Muscle of leg (tissue), 16 donors: ENCODE measurements at places on chromosomes 7 and 10. TPM values are rescaled to one million over a fixed set of nuclear protein-coding genes. Genes with fewer than 3 reads are reported as not detected.

GRCh38 chr7:106070567-106071254, 41.4 kb downstream of the SYPL1 start:
- DNase-seq: no peak

The EMX2 gene
- 5.7 TPM for total RNA-seq

GRCh38 chr7:29865526-29865925, 59.2 kb downstream of the WIPF3 start:
- DNase-seq: no peak

The NEUROD6 gene
- 0.04 TPM for total RNA-seq

DNA sequence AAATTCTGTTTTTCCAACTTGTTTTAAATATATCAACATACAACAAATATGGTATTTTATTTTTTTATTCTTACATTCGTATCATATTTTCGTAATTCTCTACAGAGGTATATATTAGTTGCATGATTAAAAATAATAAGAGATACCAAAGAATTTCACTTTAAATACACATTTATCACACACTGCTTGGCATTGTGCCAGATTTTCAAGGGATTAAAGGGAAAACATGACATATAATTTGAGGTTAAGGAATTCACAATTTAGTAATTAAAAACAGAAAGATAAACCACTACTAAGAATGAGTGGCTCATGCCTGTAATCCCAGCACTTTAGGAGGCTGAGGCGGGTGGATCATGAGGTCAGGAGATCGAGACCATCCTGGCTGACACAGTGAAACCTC, 484.7 kb upstream of the SORCS1 start:
- no peak for DNase-seq

DNA sequence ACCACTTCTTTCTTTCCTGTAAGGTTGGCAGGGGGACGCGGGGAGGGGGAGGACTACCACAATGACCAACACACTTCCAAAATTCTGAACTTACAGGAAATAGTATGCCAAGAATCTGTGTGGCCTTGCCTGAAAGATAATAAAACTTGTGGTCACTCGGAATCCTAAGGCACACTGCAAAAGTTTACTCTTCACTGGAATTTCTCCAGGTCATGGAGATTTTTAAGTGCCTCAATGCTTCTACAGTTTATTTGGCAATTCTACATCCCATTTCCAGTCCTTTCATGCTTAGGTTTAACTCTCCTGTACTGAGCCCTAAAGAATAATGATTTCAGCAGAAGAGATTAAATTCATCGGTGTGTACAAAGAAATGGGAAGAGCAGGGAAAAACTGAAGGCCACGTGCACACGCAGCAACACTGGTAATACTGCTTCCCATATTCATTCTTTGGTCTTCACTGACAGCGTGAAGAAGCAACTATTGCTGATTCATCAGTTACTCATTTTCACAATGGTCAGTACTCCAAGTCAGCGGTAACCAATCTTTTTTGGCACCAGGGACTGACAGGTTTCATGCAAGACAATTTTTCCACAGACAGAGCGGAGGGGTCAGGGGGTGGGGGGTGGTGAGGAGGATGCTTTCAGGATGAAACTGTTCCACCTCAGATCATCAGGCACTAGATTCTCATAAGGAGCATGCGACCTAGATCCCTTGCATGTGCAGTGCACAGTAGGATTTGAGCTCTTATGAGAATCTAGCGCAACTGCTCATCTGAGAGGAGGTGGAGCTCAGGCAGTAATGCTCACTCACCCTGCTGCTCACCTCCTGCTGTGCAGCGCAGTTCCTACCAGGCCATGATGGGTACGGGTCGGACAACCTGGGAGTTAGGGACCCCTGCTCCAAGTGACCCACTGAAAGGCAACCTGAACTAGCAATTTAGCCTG, 9.8 kb downstream of the LARP4B start:
- DNase-seq: peak; percentile 16

- DNase-seq: peak; percentile 58
These were observed 59.5 kb upstream of the PRKG1 start for GRCh38 chr10:51014680-51015389.

- no peak for DNase-seq
These were observed 27.2 kb downstream of the C1GALT1 start for GRCh38 chr7:7209412-7210050.

- DNase-seq: peak; percentile 34
These were observed 343.6 kb upstream of the MGMT start for GRCh38 chr10:129123428-129123827.

The CARD11 gene
- 0.09 TPM for total RNA-seq
